GM10248 (cell line): ENCODE measurements at places on chromosomes 11 and 22.

GRCh38 chr22:23225724-23226496, 45.6 kb downstream of the BCR start:
- no peak for DNase-seq

GRCh38 chr22:38196791-38197419, 4.9 kb upstream of the MAFF start:
- no peak for DNase-seq

GRCh38 chr11:95768521-95768920, 21.1 kb downstream of the FAM76B start:
- DNase-seq = no peak

DNA sequence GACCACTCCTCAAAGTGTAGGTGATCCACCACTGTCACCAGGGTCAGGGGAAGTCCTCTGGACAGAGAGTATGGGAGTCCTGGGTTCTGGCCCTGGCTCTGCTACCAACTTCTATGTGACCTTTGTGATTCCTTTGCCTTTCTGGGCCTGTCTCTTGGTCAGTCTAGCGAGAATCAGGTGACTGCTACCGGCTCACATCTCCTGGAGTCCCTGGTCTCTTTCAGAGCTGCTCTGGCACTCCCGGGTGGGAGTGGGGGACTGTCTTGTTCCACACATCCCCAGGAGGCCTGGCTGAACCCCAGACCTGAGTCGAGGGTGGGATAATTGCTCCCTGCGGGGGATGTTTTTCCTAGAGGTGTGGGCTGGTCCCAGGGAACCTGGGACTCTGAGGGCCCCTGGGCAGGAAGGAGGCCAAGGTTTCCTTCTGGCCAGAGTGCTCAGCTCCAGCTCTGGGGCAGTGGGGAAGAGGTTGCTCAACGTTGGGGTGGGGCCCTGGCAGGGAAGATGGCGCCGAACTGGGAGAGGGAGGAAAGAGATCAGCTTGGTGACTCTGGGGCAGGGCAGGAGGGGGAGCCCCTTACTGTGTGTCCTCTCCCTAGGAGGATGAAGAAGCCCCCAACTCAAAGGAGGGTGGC, 2.1 kb downstream of the SOX10 start:
- DNase-seq = no peak

- no peak for DNase-seq
Observed at GRCh38 chr11:85279267-85279666, 347.9 kb downstream of the DLG2 start.
